NCI-H1436 treated with DMSO at 0.1 percent for 48 hours (cell line): ENCODE measurements at places on chromosomes 16 and 17.

DNA sequence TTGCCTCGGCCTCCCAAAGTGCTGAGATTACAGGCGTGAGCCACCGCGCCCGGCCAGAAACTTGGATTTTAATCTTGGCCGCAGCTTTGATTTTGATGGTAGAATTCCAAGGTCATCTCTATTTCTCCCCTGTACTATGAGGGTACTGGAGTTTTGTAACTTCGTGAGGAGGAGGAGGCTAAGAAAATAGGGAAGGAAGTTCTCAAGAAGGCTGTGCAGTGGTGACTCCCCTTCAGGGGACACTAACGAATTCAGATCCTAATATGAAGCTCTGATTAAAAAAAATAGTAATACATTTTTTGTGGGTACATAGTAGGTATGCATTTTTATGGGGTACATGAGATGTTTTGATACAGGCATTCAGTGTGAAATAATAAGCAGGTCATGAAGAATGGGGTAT lies 55.9 kb downstream of the LDHD start:
- no peak for DNase-seq

DNA sequence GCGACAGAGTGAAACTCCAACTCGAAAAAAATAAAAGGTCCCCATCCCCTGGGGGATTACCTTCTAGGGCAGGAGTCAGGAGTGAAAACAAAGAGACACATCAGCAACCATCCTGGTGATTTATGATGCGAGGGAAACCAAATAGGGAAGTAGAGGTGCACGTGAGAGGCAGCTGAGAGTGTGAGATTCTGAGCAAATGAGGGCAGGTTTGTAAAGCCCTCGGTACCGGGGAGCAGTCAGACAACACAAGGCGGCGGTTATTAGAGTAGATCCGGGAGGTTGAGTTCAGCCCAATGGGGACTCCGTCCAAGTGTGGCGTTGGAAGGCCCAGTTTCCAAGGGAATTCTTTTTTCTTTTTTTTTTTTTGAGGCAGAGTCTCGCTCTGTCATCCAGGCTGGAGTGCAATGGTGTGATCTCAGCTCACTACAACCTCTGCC lies 7.4 kb upstream of the ARMC7 start:
- peak; percentile 19 for DNase-seq

GRCh38 chr17:78250891-78251772 lies 19.7 kb downstream of the TMEM235 start:
- peak; percentile 67 for DNase-seq

DNA sequence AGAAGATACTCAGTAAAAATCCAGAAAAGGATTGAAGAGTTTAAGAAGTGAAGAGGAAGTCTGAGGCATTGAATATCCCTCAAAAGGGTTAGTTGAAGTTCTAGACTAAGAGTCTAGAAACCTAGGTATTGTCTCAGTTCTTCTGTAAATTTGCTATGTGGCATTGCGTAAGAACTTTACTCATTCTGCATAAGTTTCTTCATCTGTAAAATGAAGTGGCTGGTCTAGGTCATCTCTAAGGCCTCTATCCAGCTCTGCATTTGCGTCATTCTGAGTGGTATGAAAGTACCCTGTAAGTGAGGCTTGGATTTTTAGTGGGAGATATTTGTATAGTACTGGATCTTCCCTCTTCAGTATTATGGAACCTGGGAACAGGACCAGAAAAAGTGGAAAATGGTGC lies 130.2 kb downstream of the MYO1D start:
- DNase-seq: no peak

GRCh38 chr16:49620158-49620868 lies 235.6 kb downstream of the ZNF423 start:
- no peak for DNase-seq

GRCh38 chr17:67544364-67544955 lies 167.4 kb downstream of the PITPNC1 start:
- no peak for DNase-seq
